Common myeloid progenitor, CD34-positive (primary cell): ENCODE measurements at places on chromosomes 4 and X.

GRCh38 chrX:9671998-9672397, 93.6 kb downstream of the GPR143 start:
- no peak for DNase-seq

- DNase-seq = no peak
Observed at GRCh38 chr4:150501009-150501727, 80.8 kb upstream of the MAB21L2 start.

DNA sequence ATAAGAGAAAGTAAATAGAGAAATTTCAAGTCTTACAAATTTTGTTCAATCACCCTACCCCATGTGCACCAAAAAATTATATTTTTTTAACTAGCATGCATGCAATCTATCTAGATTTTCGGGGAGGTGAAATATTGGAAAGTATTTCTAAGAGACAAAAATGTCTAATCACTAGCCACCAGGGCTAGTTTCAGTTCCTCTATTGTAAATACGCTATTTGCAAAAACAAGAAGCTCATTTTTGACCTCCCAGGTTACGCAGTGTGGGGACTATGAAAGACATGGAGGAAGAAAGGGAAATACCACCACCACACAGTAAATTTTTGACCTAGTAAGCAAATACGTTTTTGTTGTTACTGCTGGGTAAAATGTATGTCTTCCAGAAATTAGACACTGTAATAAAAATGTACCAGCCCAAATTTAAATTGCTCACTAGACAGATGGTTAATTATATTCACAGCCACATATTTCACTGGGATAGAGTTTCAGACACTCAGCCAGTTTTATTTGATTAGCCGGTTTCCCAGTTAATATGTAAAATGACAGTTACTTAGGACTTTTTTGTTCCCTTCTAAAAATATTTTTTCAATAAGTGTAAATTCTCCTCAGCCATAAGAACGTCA, 2.2 kb downstream of the NEXMIF start:
- peak; percentile 44 for DNase-seq

DNA sequence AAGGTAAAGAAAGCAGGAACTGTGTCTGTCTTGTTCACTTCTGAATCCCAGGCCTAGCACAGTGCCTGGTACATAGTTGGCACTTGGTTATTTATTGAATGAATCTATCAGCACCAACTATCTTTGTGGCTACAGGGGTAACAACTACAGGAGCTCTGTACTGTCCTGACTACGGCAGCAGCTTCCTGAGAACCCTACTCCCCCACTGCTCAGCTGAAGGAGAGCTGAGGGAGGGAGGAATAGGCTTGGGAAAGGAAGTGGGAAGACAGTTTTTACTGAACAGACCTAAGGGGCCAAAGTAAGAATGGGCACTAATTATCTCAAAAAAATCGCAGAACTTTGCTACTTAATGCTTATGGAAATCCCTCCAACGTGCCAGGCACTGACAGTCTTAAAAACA, 156.1 kb upstream of the RAPGEF2 start:
- DNase-seq = no peak

GRCh38 chrX:134396174-134396573, 63.8 kb upstream of the HPRT1 start:
- no peak for DNase-seq

DNA sequence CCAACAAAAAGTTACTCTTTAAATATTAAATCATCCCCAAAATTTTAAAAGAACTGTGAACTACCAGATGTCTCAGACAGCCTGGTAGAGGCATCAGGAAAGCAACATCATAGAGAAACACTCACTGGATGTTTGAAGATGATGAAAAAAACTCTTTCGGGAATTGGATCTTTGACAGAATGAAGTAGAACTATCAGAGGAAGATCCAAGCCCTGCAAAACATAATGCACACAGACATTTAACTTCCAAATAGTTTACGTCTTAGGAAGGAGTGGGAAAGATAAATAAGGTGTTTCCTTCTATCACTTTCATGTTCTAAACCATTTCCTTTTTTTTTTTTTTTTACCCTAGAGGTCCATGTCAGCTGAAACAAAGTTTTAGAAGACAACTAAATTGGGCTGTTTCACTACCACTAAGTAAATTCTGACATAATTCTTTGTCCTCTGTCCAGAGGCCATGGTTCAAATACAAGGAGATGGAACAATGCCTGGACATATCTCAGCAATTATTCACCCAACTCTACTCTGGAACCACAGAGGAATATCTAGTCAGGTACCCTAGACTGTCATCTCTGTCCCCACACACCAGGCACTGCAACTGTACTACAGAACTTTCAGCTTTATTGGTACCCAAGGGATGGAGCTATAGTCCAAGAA, 217.7 kb upstream of the INTU start:
- no peak for DNase-seq

DNA sequence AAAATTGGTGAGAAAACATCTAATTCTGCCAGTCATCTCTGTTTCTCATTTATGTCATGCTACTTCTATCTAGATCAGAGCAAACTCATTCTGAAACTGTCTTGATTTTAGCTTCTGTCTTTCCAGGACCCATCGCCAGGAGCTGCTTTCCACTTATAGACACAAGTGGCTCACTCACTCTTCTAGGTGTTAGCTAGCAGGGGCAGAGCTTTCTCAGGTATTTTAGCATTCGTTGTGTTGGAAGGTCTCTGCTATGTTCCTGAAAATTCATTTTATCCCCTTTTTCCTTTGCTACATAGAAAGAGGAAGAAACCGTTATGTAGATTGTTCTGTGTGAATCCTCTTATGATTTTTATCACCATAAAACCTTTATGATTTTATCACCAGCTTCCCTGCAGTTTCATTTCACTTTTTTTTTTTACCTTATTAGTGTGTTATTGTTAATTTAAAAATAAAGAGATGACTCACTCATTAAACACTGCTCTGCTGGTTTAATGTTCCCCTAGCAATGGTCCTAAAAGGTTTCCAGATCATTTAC, 246.6 kb upstream of the AADAT start:
- DNase-seq = no peak

DNA sequence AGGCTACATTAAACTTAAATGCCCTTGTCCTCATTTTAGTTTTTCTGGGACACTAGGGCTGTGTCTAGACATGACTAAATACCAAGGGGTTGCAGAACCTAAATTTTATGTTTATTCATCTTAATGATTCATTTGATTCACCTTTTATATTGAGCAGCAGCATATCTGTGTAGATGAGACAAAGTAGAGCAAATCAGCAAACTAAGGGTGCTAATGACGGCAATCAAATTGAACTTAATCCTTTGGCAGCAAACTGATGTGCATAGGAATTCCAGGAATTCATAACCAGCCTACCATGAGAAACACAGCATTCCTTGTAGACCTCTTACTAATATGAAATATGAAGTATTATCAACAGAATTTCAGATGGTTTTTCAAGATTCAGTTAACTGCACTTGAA, 25.1 kb downstream of the EPHA5 start:
- no peak for DNase-seq

- DNase-seq = no peak
Observed at GRCh38 chrX:137565318-137565904, 516 bp upstream of the ZIC3 start.

- no peak for DNase-seq
Observed at GRCh38 chr4:158190718-158191117, 17.9 kb upstream of the GASK1B start.
